LHCN-M2 (cell line): ENCODE measurements at places on chromosomes 5 and 9. TPM values are rescaled to one million over a fixed set of nuclear protein-coding genes. Genes with fewer than 3 reads are reported as not detected.

The SPINK7 gene
- total RNA-seq, result not detected in 2 replicates

DNA sequence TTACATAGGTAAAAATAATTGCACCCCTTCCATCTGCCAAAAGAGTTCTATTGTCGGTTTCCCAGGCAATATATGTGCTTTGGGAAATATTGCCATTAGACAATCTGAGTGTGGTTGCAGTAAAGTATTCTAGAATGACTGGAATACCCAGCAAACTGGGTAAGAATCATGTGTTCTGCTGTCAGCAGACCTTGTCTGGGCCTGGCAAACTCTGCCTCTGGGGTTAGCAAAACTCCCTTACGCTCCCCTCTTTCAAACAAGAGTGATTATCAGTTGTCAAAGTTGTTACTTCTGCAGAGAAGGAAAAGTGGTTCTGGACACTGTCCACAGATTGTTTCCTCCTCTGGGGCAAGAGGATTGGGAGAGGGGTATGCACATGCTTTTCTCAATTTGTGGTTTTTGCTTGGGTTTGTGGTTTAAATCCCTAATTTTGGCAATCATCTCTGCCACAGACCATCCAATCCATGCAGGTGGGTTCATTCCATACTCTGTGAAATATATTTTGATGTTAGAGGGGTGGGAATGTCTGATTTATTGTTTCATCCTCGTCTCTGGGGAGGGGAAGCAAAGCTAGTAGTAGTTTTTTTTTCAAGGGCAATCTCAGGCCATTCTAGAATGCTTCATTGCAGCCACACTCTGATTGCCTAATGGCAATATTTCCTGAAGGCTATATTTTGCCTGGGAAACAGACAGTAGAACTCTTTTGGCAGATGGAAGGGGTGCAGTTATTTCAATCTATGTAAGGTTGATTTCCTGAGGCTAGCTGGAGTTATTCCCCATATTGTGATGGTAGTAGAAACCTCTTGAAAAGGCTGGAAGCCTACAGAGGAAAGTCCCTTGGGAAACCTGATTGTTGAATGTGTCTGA lies 24.0 kb upstream of the TNFSF15 start:
- no peak for DNase-seq

GRCh38 chr5:52693280-52693679 lies 94.4 kb upstream of the ITGA1 start:
- DNase-seq, result peak; percentile 44

- no peak for DNase-seq
Measured at GRCh38 chr9:14517154-14517906, 175.9 kb downstream of the ZDHHC21 start.

GRCh38 chr5:95057615-95058014 lies 227.3 kb downstream of the MCTP1 start:
- no peak for DNase-seq

The TLR4 gene
- 11.0 and 15.2 TPM in 2 replicates for total RNA-seq

GRCh38 chr5:36982146-36982545 lies 105.6 kb downstream of the NIPBL start:
- peak; percentile 7 for DNase-seq

- DNase-seq, result no peak
Measured at GRCh38 chr9:28024676-28025075, 451.4 kb upstream of the C9orf72 start.
